T-helper 17 cell (primary cell): ENCODE measurements at places on chromosomes 7 and 10. TPM values are rescaled to one million over a fixed set of nuclear protein-coding genes. Genes with fewer than 3 reads are reported as not detected.
A peak's percentile ranks its signal among the peaks of the same experiment; 100 is the strongest.

DNA sequence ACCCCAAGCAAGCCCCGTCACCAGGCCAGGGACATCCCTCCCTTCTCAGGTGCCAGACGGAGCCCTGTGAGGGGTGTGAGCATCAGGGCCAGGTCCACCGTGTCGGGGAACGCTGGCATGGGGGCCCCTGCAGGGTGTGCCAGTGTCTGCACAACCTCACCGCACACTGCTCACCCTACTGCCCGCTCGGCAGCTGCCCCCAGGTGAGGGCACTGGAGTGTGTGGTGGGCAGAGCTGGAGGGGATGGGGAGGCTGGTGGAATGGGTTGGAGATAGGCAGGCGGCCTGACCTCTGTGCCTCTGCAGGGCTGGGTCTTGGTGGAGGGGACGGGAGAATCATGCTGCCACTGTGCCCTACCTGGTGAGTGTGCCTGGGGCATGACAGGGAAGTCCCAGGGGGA is 19.9 kb upstream of the ZNF467 start:
- H3K36me3 ChIP-seq = no peaks in the 10 kb centered on the region
- no peak for DNase-seq
- peaks cover 4% of the 10 kb centered on the region for H3K4me1 ChIP-seq
- no peak overlapping the region for H3K4me3 ChIP-seq
- no peak overlapping the region for H3K27ac ChIP-seq

Gene VSTM4
- total RNA-seq = not detected

DNA sequence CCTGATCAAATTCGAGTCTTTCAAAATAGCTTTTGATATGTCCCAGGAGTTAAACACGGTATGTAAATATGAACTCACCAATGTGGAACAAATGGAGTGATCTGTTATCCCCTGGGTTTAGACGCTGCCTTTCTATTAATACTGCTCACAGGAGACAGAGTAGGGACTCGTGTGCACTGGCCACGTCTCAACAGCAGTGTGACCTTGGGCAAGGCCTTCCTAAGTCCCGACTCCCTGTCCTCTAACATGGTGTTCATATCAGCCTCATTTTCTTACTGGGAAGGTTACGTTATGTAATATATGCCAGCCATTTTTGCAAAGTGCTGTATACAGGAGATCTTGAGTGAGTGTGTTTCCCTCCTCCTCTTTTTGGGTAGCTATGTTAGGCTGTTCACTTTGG is 1.8 kb downstream of the WDR37 start:
- no peak for DNase-seq
- H3K36me3 ChIP-seq = peaks cover 2% of the 10 kb centered on the region
- no peaks in the 10 kb centered on the region for H3K27me3 ChIP-seq
- peak overlapping the region; percentile 98 for H3K27ac ChIP-seq
- H3K4me1 ChIP-seq = peaks cover 62% of the 10 kb centered on the region

Gene CTNNA3
- 1.6 TPM for total RNA-seq

DNA sequence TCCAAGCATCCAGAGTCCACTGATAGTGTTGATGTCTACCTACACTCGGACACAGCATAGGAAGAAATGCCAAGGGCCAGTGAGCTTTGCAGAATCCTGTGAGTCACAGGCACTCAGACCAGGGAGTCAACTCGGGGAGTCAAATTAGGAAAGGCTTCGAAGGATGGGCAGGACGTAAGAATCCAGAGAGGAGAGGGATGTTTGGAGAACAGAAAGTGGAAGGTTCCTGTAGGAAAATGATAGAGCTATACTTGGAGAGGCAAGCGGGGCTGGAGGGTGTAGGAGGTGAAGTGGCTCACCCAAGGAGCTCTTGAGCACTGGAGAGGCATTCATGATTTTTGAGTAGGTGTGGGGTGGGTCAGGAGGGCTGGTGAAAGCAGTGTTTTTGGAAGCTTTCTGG is 3.0 kb downstream of the ZYX start:
- no peaks in the 10 kb centered on the region for H3K36me3 ChIP-seq
- no peak for DNase-seq
- H3K4me1 ChIP-seq = peaks cover 12% of the 10 kb centered on the region
- H3K27ac ChIP-seq = no peak overlapping the region

Gene TMEM225B
- total RNA-seq = 0.96 TPM

DNA sequence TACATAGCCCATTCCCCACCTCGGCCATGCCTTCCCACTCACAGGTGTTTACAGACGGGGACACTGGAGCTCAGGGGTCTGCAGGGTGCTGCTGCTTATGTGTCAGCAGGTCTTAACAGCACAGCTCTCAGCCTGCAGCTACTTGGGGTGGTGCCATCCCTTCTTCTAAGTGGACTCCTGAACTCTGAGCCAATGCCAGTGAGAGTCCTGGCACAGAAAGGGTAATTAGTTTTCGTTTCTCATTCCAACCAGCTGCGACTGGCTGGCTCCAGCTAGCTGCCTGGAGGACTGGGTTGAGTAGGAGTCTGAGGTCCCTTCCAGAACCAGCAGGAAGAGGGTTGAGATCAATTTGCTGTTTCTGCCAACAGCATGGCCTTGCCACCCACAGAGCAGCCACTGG is 88.3 kb upstream of the AGK start:
- no peak for DNase-seq
- H3K27ac ChIP-seq = no peak overlapping the region
- peaks cover 2% of the 10 kb centered on the region for H3K4me1 ChIP-seq
- H3K36me3 ChIP-seq = no peaks in the 10 kb centered on the region
- peaks cover 44% of the 10 kb centered on the region for H3K27me3 ChIP-seq
- no peak overlapping the region for H3K4me3 ChIP-seq

GRCh38 chr7:112970771-112971170 is 115.9 kb downstream of the GPR85 start:
- no peaks in the 10 kb centered on the region for H3K4me1 ChIP-seq
- H3K4me3 ChIP-seq = no peak overlapping the region
- H3K27ac ChIP-seq = no peak overlapping the region
- peaks cover 23% of the 10 kb centered on the region for H3K27me3 ChIP-seq
- DNase-seq = no peak

Gene FASTK
- total RNA-seq = 67.7 TPM

Gene FAM25C
- not detected for total RNA-seq

Gene IDI2
- not detected for total RNA-seq

GRCh38 chr7:109996411-109996810 is 1094.5 kb upstream of the LRRN3 start:
- H3K36me3 ChIP-seq = no peaks in the 10 kb centered on the region
- no peak overlapping the region for H3K4me3 ChIP-seq
- H3K27ac ChIP-seq = no peak overlapping the region
- peaks cover under 1% of the 10 kb centered on the region for H3K27me3 ChIP-seq

- peaks cover 63% of the 10 kb centered on the region for H3K4me1 ChIP-seq
- H3K36me3 ChIP-seq = peaks cover 2% of the 10 kb centered on the region
- no peak for DNase-seq
- H3K27ac ChIP-seq = peak overlapping the region; percentile 99
Measured at GRCh38 chr7:150663802-150664494, 21.6 kb upstream of the GIMAP2 start.

- no peak for DNase-seq
- H3K4me3 ChIP-seq = no peak overlapping the region
- H3K36me3 ChIP-seq = peaks cover 5% of the 10 kb centered on the region
- no peak overlapping the region for H3K27ac ChIP-seq
- H3K27me3 ChIP-seq = no peaks in the 10 kb centered on the region
- H3K4me1 ChIP-seq = peaks cover under 1% of the 10 kb centered on the region
Measured at GRCh38 chr7:27670177-27670576, 7.5 kb upstream of the HIBADH start.

- H3K36me3 ChIP-seq = no peaks in the 10 kb centered on the region
- DNase-seq = no peak
- no peak overlapping the region for H3K27ac ChIP-seq
- H3K27me3 ChIP-seq = peaks cover 21% of the 10 kb centered on the region
Measured at GRCh38 chr10:75497997-75498883, 66.8 kb downstream of the LRMDA start.

GRCh38 chr10:71272056-71272771 is 46.8 kb upstream of the SLC29A3 start:
- H3K27ac ChIP-seq = no peak overlapping the region
- peaks cover 11% of the 10 kb centered on the region for H3K4me1 ChIP-seq
- no peaks in the 10 kb centered on the region for H3K36me3 ChIP-seq
- no peak overlapping the region for H3K4me3 ChIP-seq
- DNase-seq = no peak
- peaks cover 4% of the 10 kb centered on the region for H3K27me3 ChIP-seq

DNA sequence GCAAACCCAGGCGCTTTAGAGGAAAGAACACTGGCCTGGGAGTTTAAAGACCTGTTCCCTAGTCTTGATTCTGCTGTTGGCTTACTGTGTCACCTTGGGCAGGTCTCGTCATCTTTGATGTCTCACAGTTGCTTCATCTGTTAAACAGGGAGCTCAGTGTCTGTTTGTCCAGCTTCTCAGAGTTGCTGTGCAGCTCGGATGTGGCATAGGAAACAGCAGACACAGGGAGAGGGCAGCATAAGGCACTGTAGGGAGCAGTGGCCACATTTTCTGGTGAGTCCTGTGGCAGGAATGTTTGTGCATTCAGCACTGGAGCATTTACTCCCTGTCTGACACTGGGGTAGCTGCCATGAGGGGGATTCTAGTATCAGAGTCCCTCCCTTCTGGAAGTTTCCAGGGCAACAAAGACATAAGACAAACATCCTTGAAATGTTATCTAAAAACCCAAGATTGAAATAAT is 2.0 kb downstream of the REPIN1 start:
- H3K27ac ChIP-seq = peak overlapping the region; percentile 93
- H3K36me3 ChIP-seq = no peaks in the 10 kb centered on the region
- no peak for DNase-seq
- peak overlapping the region; percentile 97 for H3K4me3 ChIP-seq
- no peaks in the 10 kb centered on the region for H3K27me3 ChIP-seq

DNA sequence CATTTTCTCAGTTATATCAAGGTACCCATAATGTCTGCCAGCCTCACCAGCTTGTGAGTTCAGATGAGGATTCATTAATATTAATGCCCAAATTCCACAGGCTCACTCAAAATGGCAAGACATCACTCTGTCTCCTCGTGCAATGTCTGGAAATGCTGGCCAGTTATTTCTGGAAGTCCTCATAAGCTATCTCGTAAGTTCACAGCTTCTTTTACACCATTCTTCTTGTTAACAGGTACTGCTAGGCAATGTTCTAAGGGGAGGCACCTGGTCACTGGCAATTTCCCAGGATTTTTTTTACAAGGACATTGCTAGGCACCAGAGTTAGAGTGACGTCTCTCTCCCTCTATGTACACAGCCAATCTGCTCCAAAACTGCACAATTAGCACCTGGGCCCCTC is 80.2 kb upstream of the SEMA3C start:
- H3K27me3 ChIP-seq = no peaks in the 10 kb centered on the region
- no peak for DNase-seq
- no peaks in the 10 kb centered on the region for H3K4me1 ChIP-seq
- no peak overlapping the region for H3K27ac ChIP-seq
- H3K4me3 ChIP-seq = no peak overlapping the region

- no peaks in the 10 kb centered on the region for H3K36me3 ChIP-seq
- H3K4me1 ChIP-seq = no peaks in the 10 kb centered on the region
- H3K4me3 ChIP-seq = no peak overlapping the region
- DNase-seq = no peak
- H3K27ac ChIP-seq = no peak overlapping the region
Measured at GRCh38 chr7:94294471-94295131, 100.1 kb upstream of the COL1A2 start.

GRCh38 chr10:102763037-102763607 is 19.4 kb downstream of the WBP1L start:
- H3K4me1 ChIP-seq = peaks cover 38% of the 10 kb centered on the region
- no peak overlapping the region for H3K4me3 ChIP-seq
- no peak overlapping the region for H3K27ac ChIP-seq
- DNase-seq = no peak

DNA sequence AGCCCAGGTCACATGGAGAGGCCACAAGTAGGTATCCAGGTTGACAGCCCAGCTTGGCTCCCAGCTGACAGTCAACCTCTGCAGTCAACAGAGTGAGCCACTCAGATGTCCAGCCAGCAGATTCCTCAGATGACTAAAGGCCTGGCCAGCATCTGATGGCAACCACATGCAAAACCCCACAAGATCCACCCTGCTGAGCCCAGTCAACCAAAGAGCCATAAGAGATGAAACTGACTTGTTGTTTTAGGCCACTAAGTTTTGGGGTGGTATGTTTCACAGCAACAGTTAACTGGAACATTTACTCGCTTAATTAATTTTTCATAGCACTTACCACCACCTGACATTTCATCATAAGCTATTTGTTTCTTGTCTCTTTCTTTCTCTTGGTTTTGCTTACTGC is 107.3 kb upstream of the KDM7A start:
- DNase-seq = no peak
- H3K27ac ChIP-seq = no peak overlapping the region
- H3K36me3 ChIP-seq = no peaks in the 10 kb centered on the region
- H3K4me3 ChIP-seq = no peak overlapping the region
